ENCODE measurements at places on chromosomes 2 and 18.

DNA sequence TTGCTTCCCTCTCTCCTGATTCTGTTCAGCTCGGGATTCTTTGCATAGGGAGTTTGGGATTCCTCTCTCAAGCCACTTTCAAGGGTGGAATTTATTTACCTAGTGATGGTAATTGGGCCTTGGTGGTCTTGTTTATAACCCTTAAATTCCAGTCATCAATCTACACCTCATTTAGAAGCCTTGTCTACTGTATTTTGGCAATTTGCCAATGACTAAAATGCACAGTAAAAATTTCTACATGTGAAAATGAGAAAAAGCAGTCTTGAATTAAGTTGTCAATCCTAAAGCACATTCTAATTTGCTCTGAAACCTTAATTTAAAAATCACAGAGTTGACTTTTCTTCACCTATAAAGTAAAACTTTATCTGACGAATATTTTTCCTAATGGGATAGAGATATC, 749.2 kb upstream of the CRIM1 start:
- DNase-seq = no peak

- no peak for DNase-seq
These were observed 34.8 kb downstream of the TRAPPC12 start for GRCh38 chr2:3414133-3414860.

GRCh38 chr2:62408241-62408677, 97.7 kb downstream of the TMEM17 start:
- peak; percentile 51 for DNase-seq

DNA sequence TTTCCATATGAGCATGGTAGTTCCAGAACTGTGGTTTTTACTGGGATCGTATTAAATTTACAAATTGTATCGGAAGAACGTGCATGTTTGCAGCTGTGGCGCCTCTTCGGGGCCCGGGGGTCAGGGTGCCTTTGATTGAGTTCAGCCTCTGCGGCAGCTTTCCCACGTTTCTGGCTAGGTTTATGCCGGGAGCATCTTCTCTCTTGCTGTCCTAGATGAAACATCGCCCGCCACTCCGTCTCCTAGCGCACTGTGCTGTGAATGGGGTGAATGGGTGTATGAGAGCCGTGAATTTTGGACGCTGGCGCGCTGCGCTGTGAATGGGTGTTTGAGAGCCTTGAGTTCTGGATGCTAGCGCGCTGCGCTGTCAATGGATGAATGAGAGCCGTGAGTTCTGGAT, 12.3 kb downstream of the PDCD1 start:
- no peak for DNase-seq

GRCh38 chr2:19689646-19690168, 212.1 kb downstream of the TTC32 start:
- no peak for DNase-seq

DNA sequence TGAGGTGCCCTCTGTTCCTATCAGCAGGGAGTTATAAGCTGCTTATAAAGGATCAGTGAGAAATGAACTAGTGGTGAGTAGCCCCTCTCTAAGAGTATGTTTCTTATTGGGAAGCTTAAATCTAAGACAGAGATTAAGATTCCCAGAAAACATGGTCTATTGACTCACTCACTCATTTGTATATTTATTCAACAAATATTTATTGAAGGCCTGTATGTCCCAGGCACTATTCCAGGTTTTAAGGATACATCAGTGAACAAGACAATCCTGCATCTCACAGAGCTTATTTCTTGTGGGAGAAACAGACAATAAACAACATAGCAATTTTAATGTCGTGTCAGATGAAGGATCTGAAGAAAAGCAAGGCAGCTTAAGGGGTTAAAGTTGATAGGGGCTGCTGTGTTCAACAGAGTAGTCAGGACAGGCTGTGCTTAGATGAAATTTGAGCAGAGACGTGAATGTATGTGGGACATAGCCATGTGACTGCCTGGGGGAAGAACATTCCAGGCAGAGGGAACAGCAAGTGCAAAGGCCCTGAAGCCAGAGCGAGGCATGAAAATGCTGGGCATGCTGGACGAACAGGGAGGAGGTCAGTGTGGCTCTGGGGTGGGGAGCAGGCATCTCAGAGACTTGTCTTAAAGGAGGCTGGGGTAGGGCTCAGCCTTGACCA, 14.8 kb upstream of the PSD4 start:
- DNase-seq = peak; percentile 67

DNA sequence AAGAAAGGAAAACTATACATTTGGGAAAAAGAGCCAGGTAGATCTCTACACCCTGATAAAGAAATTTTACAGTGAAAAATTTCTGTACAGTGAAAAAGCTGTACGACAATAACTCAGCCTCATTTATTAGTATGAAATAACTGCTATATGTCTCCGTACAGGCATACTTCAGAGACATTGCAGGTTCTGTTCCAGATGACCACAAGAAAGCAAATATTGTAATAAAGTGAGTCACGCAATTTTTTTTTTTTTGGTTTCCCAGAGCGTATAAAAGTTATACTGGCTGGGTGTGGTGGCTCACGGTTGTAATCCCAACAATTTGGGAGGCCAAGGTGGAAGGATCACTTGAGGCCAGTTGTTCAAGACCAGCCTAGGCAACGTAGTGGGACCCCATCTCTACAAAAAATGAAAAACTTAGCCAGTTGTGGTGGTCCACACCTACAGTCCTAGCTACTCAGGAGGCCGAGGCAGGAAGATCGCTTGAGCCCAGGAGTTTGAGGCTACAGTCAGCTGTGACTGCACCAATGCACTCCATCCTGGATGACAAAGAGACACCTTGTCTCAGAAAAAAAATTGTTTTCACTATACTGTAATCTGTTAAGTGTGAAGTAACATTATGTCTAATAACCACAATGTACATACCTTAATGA, 28.2 kb upstream of the AMMECR1L start:
- no peak for DNase-seq

DNA sequence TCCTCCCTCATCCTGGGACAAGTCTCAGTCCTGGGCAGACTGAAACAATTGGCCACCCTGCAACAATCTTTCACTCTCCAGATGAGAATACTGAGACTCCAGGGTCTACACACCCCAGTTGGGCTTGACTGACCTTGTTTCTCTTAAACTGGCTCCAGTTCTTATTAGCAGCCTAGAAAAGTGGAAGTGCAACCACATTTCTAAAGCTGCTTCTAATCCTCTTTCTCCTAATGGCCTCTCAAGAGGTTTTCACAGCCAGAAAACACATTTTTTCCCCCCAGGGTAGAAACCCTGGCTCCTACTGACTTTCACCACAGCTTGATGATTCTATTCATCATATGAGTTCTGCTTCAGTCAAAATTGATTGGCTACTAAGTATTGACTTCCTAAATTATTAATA, 45.8 kb downstream of the SLC4A5 start:
- no peak for DNase-seq

GRCh38 chr2:135984199-135985017, 1.0 kb downstream of the DARS1 start:
- no peak for DNase-seq

GRCh38 chr2:237171396-237171795, 85.7 kb downstream of the COPS8 start:
- DNase-seq = no peak

DNA sequence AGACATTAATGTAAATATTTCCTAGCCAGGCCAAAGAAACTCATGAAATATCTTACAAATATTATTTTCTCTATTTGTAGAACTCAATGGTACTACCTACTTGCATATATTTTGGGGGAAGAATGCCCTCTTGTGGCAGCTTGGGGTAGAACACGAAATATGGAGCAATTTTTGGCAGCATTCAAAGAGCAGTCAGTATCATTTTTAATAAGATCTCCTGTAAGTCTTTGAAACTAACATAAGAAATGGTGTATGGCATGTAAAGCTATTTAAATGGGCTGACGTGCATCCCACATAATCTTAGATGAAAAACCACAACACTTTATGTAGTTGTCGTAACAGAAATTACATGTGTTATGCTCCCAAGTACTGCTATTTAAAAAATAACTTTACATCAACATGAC, 62.3 kb upstream of the CCDC195 start:
- DNase-seq = no peak

GRCh38 chr2:22993250-22993649, 391.7 kb upstream of the KLHL29 start:
- DNase-seq = no peak

DNA sequence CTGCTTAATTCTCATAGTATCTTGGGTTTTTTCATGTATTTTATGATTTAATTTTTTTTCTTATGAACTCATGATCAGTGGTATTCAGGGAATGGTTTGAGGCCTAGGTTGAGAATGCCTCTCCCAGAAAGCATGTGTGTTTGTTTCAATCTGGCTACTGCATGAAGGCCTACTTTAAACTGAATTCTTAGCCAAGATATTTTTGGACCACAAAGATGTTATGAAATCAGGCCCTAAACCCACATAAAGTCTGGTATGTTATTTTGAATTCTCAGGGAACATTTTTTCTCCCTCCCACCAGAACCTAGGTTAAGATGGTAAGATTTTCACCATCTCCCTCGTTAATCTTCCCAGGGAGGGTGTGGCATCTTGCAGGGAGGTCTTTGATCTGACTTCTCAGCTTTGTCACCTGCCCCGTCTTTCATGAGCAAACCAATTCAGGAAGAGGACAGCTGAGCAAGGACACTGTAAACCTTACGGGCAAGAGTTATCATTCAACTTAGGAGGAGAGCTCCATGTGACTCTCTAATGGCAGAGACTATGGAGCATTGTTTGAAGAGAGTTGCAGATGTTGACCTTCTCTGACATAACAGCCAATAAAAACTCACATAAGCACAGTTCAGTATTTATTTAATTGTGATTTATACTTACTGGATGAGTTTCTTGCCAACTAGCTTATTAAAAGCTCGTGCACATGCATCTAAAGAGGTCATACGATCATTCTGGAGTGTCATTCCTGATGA, 21.3 kb upstream of the ACKR3 start:
- no peak for DNase-seq

GRCh38 chr2:31227711-31228125, 6.2 kb upstream of the EHD3 start:
- no peak for DNase-seq

- no peak for DNase-seq
These were observed 53.6 kb downstream of the HK2 start for GRCh38 chr2:74887445-74887951.
